M059J (cell line): ENCODE measurements at places on chromosomes 1 and 21. TPM values are rescaled to one million over a fixed set of nuclear protein-coding genes. Genes with fewer than 3 reads are reported as not detected.
A peak's percentile ranks its signal among the peaks of the same experiment; 100 is the strongest.

DNA sequence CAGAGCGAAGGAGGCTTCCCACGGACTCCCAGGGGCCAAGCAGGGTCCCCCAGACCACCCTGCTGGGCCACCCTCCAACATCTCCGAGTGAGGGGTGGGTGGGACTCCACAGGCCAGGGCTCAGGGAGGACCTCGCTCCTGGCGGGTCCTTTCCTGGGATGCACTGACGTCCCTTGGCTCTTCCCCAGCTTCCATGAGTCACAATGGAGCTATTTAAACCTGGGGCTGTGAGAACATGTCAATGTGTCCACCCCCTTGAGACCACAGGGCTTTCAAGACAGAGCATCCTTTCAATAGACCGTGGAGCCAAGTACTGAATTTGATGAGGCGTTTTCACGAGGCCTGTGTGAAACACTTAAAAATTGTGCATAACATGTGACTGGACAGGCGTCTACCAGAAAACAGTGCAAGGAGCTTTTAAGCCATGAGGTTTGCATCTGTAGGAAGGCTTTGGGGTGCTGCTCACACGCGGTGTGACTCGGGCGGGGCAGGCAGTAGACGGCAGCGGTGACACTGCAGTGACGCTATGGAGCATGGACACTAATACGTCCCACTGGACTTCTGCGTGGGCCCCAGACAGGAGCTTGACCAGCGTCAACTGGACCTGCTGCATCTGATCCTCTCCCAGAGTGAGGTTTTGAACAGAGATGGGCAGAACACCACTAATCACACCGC, 24.1 kb upstream of the NPHP4 start:
- peak; percentile 84 for DNase-seq

- no peak for DNase-seq
Measured at GRCh38 chr1:76669624-76670315, 197.5 kb upstream of the ST6GALNAC5 start.

- DNase-seq, result peak; percentile 70
Measured at GRCh38 chr1:3369446-3370076, 84.9 kb upstream of the ARHGEF16 start.

DNA sequence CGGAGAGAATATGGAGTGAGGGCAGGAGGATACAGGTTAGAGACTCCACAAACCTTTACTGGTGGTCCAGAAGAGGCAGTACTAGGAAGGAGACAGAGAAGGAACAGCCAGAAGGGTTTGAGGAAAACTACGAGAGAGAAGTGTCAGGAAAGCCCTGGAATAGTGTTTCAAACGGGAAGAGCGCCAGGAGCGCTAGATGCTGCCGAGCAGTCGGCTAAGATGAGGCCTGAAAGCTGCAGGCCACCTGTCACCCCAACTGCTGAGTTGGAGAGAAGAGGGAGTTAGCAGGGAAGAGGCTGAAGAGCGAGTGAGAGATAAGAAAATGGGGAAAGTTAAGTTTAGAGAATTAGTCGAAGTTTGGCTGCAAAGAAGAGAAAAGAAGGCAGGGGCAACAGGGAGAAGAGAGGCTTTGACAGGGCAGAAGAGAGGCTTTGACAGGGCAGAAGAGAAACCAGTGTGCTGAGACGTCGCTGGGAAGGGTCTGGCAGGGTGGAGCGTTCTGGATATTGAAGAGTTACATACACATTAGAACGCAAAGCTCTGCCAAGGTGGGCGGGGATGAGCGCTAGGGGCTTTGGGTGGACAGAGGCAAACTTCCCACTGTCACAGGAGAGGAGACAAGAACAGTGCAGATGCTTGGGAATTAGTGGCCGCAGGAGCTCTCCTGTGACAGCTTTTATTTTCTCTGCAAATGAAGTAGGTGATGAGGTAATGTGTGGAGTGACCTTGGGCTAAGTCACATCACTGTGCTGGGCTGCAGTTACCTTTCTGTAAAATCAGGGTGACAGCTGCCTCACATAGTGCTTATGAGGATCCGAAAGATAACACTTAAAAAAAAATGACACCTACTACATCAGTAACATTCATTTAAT, 31.2 kb downstream of the PCSK9 start:
- no peak for DNase-seq

DNA sequence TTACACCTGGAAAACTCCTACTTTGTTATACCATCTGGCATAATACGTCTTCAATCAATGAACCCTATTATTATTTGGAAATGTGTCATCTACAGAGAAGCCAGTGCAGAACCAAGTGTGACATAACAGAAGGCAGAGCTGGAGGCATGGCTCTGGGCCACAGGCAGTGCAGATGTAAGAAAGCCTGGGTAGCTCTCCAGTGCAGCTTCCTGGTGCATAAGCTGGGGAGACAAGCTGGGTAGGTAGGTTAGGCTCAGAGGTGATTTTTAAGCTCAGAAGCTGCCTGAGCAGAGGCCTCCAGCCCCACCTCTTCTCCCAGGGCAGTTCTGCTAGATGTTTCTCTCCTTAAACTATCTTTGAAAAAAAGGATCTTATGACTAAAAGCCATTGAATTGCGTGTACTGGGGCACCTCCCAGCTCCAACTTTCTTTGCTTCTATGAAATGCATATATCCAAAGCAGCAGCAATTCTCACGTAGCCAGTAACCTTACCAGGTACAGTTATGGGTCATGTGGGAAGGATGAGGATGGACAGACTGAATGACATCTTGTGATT, 30.7 kb downstream of the AKNAD1 start:
- no peak for DNase-seq

DNA sequence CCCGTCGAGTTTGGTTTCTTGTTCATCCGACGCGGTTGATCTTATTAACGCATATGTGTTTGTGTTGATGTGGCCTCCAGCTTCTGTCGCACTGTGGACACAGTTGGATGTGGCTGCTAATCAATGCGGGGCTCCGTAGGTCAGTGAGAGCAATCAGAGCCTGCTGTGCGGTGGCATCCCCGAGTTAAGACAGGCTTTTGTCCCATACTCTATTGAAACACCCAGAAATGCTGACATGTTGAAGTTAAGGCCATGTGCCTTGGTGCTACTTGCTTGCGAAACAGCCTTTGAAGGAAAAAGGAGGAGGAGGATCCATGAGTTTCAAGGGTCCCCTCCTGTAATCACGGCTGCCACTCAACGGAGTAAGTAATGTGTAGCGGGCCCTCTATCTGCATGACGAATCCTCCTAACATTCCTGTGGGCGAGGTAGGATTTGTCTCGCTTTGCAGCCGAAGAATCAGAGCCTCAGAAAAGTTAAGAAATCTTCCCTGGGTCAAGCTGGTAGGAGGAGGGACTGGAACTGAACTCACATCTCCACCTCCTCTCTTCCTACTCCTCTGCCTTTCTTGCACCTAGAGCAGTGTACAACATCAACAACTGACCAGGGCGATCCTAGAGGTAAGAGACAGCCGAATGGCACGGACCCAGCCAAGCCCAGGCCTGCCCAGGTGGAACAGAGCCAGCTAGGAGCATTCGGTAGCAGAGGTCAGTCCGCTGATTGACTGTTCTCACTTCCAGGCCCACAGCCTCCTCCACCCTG, 19.5 kb downstream of the PDE9A start:
- peak; percentile 85 for DNase-seq

DNA sequence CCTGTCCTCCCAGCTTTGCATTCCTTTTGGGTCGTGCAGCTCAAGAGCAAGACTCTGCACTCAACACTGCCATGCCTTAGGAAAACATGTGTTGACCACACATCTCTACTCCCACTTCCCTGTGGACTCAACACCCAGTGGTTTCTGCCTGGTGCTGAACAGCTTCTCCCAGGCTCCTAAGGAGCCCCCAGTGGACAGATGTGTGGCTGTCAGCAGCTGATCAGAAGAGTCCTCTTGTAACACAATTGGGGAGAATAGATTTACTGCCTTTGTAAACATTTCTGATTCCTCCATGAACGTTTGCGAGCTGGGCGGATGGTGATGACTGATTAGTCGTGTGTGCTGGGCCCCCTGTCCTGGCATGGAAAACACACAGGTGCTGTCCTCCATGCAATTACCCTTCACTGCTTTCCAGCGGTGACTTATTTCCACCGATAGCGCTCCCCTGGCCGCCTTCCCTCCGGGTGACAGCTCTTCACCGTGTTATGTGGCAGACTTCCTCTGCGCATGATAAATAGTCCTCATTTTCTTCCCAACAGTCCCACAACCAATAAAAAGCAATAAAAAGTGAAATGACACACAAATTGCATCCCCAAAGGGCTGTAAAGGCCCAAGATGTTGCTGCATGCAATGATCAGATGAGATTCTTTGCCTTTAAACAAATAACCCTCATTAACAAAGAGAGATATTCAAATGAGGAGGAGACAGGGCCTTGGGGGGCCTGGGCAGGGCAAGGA, 249.4 kb upstream of the AJAP1 start:
- no peak for DNase-seq

GRCh38 chr1:230828421-230828820, 39.9 kb downstream of the C1orf198 start:
- DNase-seq, result no peak

DNA sequence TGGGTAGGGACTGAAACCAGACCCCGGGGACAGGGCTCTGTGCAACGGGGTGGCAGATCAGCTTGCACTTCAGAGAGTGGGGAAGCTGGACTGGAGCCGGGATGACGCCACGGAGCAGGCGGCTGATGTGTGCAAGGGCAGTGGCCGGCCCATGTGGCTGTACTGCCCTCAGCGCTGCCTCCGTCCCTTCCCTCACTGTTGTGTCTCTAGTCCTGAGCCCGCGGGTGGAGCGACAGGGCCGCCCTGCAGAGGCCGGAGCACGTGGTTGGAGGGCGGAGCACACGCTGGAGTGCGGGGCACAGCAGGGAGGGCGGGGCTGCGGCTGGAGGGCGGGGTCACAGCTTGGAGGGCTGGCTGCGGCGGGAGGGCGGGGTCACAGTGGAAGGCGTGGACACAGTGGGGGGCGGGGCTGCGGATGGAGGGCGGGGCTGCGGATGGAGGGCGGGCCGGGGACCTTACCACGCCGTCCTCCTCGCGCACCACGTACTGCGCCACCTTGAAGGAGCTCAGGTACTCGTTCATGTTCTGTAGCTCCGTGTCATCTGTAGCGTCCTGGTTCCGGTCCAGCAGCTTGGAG, 52.4 kb downstream of the CHD5 start:
- DNase-seq, result no peak

RGS2 gene
- 17.9 and 27.8 TPM in 2 replicates for total RNA-seq

CLCNKA gene
- 0.42 TPM in 1 of 2 replicates, not detected in the other for total RNA-seq

RNASEL gene
- 7.6 and 12.5 TPM in 2 replicates for total RNA-seq

AMY2A gene
- not detected in 2 replicates for total RNA-seq

EXO1 gene
- 25.0 and 36.8 TPM in 2 replicates for total RNA-seq
